Fibroblast of mammary gland (primary cell): ENCODE measurements at places on chromosomes 16 and 17.
A peak's percentile ranks its signal among the peaks of the same experiment; 100 is the strongest.

GRCh38 chr17:49280061-49280460 is 49.5 kb upstream of the PHOSPHO1 start:
- no peak for DNase-seq

DNA sequence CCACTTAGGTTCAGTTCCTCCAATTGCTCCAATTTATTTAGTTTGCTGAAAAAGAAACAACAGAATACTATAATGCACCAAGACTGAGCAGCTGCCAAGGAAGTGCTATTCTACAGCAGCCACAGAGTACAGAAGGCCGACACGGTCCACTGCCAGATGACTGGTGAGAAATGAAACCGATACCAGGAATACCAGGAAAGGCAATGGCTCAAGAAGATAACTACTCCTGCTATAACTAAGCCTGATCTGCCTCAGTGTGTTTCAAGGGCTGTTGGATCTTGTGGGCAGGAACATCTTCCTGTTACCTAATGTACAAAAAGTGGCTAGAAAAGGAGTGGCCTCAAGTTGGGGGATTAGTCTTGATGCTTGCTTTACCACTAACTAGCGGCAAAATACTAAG is 32.8 kb downstream of the MARVELD3 start:
- DNase-seq = no peak

- no peak for DNase-seq
Observed at GRCh38 chr17:56765449-56765848, 68.3 kb downstream of the C17orf67 start.

DNA sequence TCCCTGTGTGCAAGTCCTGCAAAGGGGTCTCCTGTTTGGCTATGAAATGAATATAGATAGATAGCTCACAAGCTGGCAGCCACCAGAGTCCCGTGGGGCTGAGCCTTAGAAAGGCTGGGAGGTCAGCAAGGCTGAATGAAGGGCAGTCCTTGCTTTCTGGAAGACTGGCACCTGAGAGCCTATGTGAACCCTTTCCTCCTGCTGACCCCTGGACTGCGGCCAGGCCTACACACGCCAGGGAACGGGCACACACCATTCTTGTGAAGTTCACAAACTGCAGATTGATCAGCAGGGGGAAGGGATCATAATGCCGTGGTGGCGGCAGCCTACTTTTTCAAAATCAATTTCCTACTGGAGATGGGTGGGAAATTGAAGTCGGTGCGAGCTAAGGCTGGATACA is 985 bp upstream of the C17orf107 start:
- no peak for DNase-seq

GRCh38 chr16:68466174-68466573 is 17.9 kb upstream of the SMPD3 start:
- no peak for DNase-seq

GRCh38 chr16:13351601-13352217 is 450.3 kb downstream of the SHISA9 start:
- no peak for DNase-seq

- peak; percentile 49 for DNase-seq
Observed at GRCh38 chr16:49857423-49858181, 1.7 kb upstream of the ZNF423 start.

DNA sequence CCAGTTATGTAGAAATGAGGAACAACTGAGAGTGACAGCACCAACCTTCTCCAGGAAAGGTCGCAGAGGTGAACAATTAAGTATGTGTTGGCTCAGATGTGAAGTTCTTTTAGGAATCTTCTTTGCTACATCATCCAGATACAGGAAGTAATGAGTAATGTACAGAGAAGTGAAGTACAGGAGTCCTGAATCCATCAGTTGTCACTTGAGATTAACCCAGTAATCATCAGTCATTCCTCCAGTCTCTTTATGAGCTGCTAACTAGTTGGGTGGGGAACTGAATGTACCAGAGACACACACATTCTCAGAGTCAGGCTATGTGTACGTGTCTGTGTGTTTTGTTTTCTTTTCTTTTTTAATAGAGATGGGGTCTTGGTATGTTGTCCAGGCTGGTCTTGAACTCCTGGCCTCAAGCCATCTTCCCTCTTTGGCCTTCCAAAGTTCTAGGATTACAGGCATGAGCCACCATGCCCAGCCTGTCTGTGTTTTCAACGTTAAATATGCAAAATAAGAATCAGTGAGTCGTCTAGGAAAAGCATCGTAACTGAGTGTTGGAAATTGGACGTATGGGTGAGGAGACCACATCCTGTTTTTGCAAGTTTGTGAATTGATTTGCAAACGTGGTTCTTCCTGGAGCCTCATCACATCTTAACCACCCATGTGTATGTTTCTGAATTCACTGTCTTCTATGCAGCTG is 19.9 kb downstream of the ZNF200 start:
- no peak for DNase-seq

GRCh38 chr16:5490499-5490898 is 392.9 kb upstream of the EEF2KMT start:
- DNase-seq = peak; percentile 3

GRCh38 chr17:60529806-60530205 is 3.8 kb upstream of the APPBP2 start:
- no peak for DNase-seq

- DNase-seq = peak; percentile 78
Observed at GRCh38 chr16:69399361-69399760, 13.6 kb upstream of the TERF2 start.
